HS-27A (cell line): ENCODE measurements at places on chromosomes 5 and 9.

GRCh38 chr5:73027361-73027760 is 71.5 kb downstream of the FCHO2 start:
- DNase-seq = no peak

- DNase-seq = no peak
Measured at GRCh38 chr5:81950996-81951395, 20.8 kb upstream of the ATG10 start.

GRCh38 chr5:38462976-38463633 is 93.3 kb downstream of the LIFR start:
- DNase-seq = no peak

DNA sequence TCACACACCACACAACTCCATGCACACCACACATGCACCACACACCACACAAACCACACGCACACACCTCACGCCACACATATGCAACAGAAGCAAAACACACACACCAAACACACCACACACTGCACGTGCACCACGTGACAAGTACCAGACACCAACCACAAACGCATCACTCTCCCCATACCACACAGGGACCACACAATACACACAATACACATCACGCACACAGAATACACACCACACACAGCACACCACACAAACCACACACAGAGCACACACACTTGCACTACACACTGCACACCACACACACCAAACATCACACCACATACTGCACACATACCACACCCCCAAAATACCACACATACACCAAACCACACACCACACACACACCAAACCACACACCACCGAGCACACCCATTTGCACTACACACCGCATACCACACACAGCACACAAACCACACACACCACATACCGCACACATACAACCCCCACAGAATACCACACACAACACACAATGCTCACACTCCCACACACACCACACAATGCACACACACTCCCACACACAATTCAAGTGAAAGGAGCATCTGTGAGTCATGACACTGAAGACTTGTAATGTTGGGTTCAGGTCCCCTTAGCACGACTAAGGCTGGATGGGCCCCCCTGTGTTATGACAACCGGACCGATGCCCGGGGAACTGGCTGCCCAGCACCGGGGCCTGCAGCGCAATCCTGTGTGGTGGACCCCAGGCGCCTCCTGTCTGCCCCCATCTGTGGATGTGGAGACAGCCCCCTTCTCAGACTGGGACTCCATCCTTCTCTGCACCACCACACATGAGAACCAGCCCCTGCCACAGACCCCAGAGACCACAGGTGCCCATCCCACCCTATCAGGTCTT is 6.0 kb upstream of the ZDHHC11 start:
- DNase-seq = no peak

DNA sequence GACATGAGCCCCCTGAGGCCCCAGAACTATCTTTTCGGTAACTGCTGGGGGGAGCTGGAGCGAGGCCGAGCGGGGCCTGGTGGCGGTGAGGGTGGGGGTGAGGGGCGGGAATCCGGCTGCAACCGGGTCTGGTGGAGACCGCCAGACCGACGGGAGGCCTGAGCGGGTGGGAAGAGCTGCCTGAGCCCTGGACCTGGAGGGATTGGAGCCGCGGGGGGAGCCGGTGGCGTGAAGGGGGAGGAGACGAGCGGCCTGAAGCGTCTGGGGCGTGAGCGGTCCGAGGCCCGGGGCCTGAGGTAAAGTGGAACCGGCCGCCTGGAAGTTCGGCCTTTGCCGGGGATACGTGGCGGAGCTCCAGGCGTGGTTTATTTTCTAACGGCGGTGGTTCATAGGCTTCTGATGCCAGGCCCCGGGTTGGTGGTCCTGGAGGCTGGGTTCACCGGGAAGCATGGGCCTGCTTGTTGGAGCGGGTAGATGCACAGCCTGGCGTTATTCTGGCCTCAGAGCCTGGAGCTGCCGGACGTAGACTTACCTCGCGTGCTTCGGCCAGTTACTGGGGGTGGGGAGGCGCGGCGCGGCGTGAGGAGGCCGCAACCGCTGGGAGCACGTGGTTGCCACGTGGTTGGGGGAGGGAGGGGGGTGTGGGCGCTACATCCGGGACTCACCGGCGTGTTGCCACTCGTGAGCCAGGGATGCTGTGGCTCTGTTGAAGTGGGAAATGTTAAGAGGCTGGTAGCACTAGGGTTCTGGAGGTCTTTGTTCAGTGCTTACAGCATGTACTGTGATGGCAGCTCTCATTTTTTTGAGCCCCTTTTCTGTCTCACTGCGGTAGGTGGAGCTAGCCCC is 544 bp downstream of the NPM1 start:
- DNase-seq = no peak

- no peak for DNase-seq
Measured at GRCh38 chr5:97544678-97545077, 361.6 kb upstream of the RIOK2 start.

- no peak for DNase-seq
Measured at GRCh38 chr9:6215562-6215961, at the start of gene IL33. TSS of gene IL33 (plus strand) at chr9:6215807. CDS start at chr9:6241695, 25,888 bp downstream.

DNA sequence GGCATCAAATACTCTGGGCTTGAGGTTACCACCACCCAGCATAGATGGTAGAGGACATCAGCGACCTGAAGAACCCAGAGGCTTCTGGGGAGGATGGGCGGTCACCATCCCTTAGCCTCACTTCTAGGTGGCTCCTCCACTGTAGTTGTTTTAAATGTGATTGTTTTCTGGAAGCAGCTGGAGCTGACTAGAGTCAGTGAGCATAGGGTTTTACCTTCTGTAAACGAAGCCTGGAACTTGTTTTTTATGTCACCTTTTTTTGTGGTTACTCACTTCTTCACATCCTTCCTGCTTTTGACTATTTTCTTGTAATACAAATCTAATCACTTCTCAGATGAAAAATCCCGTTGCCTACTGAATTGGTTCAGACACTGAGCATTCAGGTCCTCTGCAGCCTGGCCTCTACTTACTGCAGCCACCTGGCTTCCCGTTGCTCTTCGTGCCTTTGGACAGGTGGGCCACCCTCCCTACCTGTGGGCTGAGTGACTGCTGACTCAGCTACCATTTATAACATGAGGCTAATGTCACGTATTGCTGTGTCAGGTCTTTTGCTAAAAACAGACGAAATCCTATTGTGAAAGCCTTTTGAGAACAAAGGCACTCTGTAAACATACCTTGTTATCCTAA is 167.8 kb downstream of the MAN2A1 start:
- DNase-seq = no peak

DNA sequence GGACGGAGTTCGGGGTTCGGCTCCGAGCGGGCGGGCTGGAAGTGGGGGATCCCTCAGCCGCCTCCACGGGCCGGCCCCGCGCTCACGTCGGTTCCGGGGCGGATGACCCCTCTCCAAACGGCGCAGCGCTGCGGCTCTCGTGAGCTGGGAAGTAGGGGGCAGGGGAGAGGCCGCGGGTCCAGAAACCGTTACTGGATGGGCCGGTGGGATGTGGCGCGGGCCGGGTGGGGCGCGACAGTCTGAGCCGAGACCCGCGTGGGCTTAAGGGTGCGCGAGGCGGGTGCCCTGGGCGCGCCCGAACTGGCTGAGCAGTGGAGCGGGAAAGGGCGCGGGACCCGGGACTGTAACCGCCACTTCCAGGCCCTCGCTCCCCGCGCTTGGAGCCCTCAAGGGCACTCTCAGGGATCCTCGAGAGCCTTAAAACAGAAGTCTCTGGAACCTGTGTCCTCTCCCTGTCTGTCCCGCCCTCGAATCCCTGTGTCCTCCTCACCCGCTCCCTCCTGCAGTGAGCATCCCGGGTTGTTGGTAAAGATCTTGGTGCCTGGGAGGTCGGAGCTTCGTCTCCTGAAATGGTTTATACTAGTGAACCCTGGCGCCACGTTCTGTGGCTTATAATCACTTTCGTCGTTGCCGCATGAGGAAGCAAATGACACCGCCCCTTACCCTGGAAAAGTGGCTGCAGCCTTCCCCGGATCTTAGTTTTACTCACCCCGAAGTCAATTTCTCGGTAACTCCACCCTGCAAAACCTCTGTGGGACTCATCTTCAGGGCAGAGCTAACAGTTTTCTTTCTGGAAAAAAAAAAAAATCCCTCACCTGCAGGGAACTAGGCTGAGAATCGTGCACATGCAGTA is 571 bp upstream of the MARCHF11 start:
- DNase-seq = no peak

GRCh38 chr9:21402386-21403251 is 6.3 kb upstream of the IFNA8 start:
- DNase-seq = no peak

DNA sequence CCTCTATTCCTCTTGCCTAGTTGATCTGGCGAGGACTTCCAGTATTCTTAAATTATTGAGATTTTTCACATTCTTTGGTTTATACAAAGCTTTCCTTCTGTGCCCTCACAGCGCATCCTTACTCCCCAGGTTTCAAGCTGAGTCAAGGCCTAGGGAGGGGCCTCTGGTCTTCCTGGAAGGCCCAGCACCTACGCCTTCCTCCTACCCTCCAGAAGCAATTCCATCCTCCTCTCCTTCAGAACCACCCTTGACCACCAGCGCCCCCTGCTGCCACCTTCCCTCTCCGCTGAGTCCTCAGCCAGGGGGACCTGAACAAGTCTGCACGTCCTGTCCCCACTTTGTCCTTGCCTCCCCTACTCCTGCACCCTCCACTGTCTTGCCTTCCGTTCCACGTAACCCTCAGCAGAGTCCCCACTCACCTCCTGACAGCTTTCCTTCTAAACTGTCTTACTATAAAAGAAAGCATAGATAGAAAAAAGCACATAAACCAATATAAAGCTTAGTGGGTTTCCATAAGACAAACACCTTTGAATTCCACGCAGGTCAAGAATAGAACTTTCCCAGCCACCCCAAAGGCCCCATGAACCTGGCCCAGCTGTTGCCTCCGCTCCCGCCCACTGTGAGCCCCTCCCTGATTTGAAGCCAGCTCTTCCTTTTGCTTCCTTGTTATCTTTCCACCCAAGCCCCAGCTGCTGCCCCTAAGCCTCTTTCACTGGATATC is 63.0 kb upstream of the CTSL start:
- DNase-seq = peak; percentile 79

GRCh38 chr5:63025679-63026078 is 447.1 kb downstream of the LRRC70 start:
- no peak for DNase-seq

DNA sequence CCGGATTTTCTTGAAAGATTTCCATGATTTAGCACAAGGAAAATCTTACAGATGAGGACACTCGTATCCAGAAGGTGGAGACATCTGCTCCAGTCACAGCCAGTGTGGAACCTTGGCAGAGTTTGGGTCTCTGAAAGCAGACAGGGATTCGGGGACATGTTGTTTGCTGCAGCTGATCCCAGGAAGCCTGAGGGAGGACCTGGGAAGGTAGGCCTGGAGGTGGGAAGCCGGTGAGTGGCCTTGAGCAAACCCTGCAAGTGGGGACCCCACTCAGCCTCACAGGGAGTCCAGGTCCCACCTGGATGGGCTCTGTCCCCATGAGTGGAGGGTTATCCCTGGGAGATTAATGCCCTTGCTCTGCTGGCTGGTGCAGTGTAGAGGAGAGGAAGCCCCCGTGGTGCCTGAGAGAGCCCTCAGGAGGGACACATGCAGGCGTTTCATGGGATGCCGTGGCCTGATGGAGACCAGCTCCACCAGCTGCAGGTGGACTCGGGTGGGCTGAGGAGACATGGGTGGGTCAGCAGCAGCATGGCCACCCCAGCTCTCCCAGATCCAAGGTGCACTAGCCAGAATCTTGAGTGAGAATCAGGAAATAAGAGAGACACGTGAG is 7.8 kb downstream of the MRPS2 start:
- DNase-seq = no peak

DNA sequence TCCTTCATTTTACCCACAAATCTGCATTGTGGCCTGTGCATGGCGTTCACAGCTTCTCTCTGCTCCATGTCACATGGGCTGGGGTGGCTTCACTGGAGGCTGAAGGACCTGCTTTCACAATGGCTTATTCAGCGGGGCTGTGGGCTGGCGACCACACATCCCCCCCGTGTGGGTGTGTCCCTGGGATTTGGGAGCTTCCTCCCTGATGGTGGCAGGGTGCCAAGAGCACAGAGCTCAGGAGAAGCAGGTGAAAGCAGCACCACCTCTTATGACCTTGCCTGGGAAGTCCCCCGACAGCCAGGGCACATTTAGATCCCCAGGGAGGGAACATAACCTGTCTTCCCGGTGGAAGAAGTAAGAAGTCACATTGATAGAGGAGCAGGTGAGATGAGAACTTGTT is 5.0 kb upstream of the MED10 start:
- DNase-seq = no peak

DNA sequence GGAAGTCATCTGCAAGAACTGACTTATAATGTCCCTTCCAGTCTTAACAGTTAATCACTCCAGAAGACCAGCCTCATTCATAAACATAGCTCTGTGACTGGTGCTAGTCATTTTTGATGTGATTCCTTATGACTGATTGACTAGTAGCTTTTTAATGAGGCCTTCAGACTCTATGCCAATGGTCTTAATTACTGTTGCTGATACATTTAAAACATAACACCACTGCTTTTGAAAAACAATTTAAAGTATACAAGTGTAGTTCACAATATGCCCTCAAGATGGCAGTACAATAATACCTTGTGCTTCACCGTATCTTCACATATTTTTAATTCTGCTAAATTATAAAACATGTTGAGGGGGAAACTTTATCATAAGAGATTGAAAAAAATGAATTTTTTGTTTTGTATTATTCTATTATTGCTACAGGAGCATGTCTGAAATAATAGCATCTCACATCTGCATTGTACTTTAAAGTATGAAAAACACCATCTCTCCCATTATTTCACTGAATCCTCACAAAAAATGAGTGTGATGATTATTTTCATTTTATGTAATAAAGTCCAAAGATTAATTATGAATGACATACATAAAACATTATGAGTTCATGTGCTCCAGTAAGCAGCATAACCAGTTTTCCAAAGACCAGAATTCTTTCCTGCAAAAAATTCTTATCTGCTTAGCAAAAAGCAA is 55.2 kb upstream of the SHISAL2B start:
- no peak for DNase-seq

GRCh38 chr5:141354900-141355469 is at the start of gene PCDHGA4:
TSS of gene PCDHGA4 (plus strand) at chr5:141355021. CDS start at chr5:141355108, 87 bp downstream.
- no peak for DNase-seq

GRCh38 chr5:172525996-172526360 is 71.7 kb upstream of the SH3PXD2B start:
- DNase-seq = no peak

DNA sequence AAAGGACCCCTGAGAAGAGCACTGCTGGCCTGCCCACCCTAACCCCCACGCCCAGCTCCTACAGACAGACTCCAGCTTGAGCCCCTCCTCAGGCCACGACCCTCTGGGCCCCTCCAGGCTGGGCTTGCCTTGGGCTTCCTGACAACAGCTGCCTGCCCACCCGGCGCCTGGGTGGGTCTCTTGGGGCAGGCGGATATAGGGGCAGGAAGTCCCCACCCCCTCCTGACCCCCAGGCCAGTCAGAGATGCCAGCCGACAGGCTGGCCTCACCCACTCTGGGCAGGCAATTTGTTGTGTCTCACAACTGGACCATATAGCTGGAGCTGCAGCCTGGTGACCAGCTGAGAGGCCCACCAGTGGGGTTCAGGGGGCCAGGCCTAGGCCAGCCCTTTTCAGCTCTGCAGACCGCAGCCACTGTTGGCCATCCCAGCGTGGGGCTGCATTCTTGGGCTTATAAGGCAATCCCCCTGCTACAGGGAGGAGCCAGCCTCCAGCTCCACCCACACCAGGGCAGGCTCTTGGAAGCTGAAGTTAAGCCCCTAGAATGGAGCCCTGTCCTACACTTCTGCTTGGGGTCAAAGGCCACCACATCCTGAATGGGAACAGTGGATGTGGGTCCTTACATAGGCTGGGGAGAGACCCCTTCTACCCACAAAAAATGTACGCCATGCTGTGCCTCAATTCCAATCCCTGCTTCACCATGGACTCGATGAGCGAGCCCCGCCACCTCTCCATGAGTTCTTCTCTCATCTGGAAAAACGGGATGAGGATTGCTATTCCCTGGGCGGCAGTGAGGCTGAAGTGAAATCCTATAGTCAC is 2.0 kb downstream of the PDLIM7 start:
- peak; percentile 66 for DNase-seq
